Stimulated activated CD4-positive, alpha-beta T cell treated with anti-CD3 and anti-CD28 coated beads, TNF-alpha, amount 100 ng/mL, for 1 hour (primary cell): ENCODE measurements at places on chromosomes 3 and 15.

DNA sequence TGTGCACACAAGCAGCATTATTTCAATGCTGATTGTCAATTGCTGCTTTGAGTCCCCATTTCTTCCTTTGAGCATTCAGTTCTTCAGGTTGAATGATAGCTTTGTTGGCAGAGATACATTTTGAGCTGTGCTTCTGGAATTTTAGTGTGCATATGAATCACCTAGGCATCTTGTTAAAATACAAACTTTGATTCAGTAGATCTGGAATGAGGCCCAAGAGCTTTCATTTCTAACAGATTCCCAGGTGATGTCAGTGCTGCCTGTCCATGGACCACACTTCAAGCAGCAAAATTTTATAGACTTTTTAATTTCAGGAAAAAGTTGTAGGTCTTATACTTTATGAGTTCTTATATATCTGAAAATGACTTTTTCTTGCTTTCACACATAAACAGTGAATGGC, 131.1 kb downstream of the ADAMTSL3 start:
- DNase-seq = no peak

DNA sequence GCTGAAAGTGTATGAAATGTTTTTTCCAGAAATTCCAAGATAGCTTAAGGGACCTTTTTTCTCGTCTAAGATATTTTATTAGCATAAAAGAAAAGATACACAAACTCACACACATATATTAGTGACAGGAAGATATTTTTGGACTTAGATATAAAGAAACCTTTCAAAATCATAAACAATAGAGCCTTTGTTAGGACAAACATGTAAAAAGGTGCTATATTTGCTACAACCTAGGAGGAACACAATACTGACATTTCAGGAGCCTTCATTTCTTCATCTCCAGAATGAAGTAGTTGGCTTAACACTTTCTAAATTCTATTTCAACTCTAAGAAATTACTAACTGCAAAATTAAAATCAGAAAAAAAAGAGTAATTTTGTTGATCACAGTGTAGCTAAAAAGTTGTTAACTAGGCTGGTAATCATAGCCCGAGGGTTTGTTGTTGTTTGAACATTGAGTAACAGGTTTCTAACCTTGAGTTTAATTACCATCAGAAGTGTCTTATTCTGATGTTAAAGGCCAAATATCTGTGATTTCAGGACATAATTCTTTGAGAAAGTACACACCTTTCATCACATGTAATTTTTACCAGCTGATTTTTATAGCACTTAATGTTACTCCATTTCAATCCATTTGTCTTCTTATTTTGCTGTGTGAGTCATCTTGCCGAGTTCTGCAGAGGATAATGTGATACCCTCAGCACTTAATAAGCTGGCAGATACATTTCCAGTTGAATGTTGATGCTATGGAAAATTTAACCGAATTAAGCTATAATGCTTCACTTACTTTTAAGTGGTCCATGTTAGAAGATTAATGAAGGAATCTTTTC, 97.3 kb downstream of the MBNL1 start:
- DNase-seq = no peak

GRCh38 chr3:124322309-124322880, 330.5 kb upstream of the ROPN1 start:
- DNase-seq = no peak

DNA sequence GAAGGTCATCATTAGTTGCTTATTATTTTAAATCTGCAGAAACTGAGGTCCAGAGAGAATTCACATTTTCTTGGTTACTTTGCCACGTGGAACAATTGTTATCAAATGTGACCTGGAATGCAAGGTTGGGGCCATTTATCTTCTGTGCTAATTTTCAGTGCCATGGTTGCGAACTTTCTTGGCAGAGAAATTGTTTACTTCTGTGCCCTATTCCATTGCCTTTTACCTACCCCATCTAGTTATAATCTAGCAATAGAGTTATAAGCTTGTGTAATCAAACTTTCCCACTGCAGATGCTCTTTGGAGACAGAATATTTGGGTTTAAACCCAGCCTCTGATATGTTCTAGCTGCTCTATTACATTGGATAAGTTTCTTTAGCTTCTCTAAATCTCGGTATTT, 242.9 kb downstream of the LPP start:
- no peak for DNase-seq
